SHP77 treated with DMSO at 0.1 percent for 48 hours (cell line): ENCODE measurements at places on chromosomes 12 and 14.
A peak's percentile ranks its signal among the peaks of the same experiment; 100 is the strongest.

DNA sequence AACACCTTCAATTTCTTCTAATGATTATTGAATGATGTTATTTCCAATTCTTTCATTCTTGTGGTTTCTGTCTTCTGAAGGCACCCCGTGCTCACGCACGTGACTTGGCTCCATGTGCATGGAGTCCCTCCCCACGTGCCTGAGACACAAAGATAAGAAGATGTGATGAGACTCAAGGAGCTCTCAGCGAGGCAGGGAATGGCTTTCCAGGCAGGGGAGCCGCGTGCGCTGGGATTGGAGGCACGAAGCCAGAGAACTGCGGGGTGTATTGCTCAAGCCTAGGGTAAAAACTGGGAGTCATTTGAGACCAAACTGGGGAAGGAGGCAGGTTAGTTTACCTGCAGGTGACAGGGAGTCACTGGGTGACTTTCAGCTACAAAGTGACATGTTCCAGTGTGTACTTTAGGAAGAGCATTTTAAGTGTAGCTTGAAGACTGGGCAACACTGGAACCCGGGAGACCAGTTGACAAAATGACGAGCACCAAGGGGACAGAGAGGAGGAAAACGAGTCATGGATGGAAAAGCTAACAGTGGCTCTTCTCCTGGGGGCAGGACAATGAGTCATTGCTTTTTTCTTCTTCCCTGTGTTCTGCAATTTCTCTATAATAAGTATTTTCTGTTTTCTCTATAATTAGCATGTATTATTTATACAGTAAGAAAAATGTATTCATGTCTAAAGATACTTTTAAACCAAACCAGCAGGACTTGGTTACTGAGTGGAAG lies 311.7 kb upstream of the FKBP4 start:
- no peak for DNase-seq

- no peak for DNase-seq
Observed at GRCh38 chr12:52515319-52515646, 4.9 kb downstream of the KRT5 start.

GRCh38 chr12:41709012-41709411 lies 435.7 kb downstream of the GXYLT1 start:
- DNase-seq, result no peak

GRCh38 chr12:65892841-65893251 lies 68.6 kb downstream of the HMGA2 start:
- no peak for DNase-seq

GRCh38 chr12:19287302-19287701 lies 152.0 kb upstream of the AEBP2 start:
- DNase-seq, result no peak

GRCh38 chr12:33000016-33000415 lies 103.4 kb upstream of the PKP2 start:
- no peak for DNase-seq

DNA sequence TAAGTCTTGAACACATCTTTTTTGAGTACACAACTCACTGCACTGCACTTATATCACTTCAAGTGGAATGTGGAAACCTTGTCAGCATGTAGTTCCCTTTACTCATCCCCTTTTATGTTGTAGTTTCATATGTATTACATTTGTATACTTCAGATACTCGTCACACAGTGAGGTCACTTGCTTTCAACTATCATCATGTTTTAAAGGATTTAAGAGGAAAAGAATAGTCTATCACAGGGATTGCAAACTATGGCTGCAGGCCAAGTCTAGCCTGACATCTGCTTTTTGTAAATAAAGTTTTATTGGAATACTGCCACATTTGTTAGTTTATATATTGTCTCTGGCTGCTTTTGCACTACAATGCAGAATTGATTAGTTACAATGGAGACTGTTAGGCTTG lies 24.3 kb downstream of the CNOT2 start:
- DNase-seq, result peak; percentile 8

- DNase-seq, result no peak
Observed at GRCh38 chr14:67010602-67011001, 178.6 kb upstream of the GARIN2 start.

DNA sequence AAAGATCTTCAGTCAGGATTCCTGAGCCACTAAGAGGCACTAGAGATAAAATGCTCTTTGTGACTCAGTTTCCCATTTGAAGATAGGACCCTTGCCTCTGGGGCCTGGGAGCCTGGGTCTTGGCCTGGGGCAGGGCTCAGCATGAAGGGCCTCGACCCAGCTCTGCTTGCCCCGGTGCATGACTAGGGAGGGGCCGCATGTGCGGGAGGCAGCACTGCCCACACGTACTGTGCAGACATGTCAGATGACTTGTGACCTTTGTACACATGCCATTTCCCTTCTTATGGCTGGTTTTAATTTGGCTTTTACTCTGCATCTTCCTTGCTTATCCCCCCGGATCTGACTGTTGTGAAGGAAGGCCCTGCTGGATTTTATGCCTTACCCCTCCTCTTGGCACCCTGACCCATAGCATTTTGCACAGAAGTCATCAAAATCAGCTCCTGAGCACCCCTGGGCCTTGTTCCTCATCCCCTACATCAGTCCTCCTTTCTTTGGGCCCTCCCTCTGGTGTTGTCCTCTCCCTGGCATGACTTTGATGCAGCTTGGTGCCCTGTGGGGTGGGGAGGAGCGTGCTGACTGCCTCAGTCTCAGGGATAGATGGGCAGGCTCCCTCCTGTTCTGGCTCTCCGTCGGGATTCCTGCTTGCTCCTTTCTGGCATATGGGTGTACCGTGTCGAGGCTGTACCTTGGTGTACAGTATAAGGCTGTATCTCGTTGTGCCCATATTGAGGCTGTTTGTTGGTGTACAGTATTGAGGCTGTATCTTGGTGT lies 4.4 kb downstream of the CLSTN3 start:
- DNase-seq, result no peak

DNA sequence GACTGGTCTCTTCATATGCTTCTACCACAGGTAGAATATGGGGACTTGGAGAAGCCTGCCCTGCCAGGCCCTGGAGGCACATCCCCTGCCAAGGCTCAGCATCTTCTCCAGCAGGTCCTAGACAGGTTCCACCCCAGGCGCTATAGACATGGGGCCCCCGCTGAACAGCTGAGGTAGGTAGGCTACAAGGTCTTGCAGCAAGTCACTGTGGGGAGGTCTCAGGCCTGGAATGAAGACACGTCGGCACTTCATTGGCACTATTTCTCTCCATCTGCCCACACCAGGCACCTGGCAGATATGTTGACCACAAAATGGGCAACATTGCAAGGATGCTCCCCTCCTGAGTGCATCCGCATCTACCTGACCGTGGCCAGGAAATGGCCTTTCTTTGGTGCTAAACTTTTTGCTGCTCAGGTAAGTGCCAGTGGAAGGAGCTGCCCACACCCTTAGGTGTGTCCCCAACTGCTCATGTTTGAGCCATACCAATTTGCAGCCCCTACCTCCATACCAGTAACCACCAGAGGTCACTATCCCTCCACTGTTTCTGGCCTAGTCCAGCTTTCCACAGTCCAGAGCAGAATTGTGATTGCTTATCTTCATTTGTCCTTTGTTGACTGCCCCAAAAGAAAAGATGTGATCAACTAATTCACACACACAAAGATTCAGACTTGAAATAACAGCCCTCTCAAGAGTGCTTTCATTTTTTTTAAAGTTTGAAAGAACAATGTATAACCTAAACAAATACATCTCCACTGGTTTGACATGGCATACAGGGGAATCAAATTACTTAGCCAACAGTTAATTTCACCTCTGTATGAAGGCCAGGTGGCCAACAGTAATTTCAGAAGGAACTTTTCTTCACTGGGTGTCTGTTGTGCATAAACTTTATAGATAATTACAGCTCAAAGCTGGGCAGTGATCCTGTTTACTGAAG lies 16.1 kb downstream of the PIGH start:
- DNase-seq, result peak; percentile 4

DNA sequence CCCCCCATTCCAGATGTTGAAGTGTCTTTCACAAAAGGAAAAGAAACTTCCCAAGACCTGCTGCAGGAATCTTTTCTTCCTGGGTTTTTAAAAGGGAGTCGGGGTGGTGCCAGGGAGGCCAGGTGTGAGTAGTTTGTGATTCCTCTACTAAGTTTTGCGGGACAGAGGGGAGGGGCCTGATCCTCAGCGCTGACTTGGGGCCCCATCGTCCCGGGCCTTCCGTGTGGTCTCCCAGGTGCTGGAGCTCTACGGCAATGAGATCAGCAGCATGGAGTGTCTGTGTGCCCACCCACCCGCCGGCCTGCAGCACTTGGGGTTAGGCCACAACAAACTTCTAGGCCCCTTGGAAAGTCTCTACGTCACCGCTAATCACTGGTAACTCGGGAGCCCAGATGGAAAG lies 4.5 kb downstream of the LRRC43 start:
- no peak for DNase-seq

- DNase-seq, result no peak
Observed at GRCh38 chr14:51711505-51711904, 59.8 kb downstream of the FRMD6 start.

DNA sequence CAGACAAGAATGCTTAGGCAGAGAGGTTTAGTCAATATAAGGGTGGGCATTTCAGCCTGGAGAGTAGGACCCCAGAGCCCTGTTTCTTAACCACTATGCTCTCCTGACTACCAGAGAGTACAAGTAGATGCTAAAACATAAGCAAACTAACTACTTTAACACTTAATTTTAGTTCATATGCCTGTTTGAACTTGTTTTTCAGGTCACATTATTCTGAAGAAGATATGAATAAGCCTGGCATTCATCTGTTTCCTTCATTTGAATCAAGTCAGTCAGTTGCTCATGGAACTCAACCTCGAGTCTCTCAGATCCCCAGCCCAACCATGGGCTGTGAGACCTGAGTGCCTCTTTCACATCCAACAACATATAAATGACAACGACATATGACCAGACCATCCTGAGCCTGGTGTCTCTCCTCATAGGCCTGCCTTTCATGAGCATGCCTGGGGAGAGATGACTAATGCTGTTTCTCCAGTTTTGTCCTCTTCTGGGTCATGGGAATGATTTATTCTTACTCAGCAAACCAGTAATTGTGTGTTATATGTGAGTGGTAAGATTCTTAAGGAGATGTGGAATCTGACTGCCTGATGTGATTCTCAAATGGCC lies 251.1 kb upstream of the BTG1 start:
- no peak for DNase-seq

- no peak for DNase-seq
Observed at GRCh38 chr14:90715495-90715894, 100.7 kb downstream of the TTC7B start.

DNA sequence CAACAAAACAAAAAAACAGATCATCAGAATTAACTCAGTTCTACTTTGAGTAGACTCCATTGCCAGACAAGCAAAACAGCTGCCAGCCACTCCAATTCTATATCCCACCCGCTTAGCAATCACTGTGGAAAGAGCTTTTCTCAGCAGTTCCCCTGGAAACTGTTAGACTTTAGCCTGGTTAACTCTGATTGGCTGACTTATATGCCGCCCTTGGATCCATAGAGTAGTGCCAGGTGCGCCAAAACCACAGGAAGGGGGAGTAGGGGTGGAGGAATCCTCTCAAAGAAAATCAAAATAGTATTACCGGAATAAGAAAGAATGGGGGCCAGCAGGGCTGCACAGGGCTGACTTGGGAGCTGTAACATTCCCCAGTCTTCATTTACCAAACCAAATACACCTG lies 5.4 kb upstream of the EML5 start:
- peak; percentile 77 for DNase-seq

- no peak for DNase-seq
Observed at GRCh38 chr14:72420749-72421474, 473.0 kb downstream of the DPF3 start.

DNA sequence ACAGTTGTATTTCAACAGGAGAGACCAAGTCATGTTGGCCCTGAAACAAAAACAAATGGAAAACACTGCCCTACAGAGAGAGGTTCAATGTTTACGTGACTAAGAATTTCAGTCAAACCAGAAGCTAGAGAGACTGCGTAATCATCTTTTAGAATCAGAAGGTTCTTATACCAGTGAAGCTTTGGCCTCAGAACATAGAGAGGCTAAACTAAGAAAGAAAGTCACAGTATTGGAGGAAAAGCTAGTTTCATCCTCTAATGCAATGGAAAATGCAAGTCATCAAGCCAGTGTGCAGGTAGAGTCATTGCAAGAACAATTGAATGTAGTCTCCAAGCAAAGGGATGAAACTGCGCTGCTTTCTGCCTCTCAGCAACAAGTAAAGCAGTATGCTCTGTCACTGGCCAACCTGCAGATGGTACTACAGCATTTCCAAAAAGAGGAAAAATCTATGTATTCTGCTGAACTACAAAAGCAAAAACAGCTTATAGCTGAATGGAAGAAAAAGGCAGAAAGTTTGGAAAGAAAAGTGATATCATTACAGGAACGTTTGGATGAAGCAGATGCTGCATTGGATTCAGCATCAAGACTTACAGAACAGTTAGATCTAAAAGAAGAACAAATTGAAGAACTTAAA lies 32.5 kb upstream of the NUAK1 start:
- no peak for DNase-seq
